ENCODE measurements at places on chromosomes 2 and 18.

- DNase-seq: no peak
Observed at GRCh38 chr2:236646441-236646840, 76.8 kb downstream of the ACKR3 start.

DNA sequence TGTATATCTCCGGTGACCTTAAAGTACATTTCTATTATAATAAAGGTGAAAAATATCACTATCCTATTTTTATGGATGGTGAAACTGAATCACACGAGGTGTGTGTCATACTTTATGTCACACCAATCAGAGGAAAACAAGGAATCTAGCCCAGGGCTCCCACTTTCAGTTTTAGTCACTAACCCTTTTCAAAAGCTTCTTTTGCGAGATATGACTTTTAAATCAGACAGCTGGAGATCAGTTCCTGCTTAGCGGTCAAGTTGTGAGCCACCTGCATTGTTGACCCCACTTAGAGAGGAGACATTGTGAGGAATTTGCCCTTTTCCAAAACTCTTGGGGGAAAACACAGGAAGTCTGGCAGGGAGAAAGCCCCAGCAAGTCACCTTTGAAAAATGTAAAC, 70.5 kb downstream of the CPS1 start:
- no peak for DNase-seq

DNA sequence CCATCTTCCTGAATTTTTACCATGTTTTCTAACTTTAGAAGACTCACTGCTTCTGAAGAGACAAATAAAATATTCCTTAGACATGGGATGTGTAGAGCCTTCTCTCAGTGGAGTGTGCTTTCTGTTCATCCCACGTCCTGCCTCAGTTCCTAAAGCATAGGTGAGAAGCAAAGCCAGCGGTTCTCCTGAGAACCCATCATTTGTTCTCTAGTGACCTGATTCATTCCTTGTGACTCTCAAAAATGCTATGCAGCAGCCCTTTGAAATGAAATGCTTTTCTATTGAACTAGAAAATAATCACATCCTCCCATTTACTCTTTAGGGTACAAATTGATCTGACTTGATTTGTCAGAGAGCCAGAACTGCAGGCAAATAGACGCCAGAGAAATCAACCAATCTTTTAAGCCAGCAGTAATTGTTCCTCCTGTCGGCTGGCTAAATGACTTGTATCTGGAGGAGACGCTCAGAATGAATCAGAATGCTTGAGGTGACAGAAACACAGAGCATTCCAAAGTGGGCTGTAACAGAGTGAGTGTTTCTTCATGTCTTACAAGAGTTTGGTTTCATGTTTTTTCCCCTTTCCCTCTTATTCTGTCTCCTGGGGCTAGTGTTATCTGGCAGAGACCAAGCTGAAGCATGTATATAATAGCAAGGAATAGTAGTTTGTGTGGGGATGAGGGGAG, 81.3 kb upstream of the TMEM178A start:
- no peak for DNase-seq

- DNase-seq: no peak
Observed at GRCh38 chr2:190182071-190182524, 119.6 kb upstream of the MSTN start.

GRCh38 chr2:222358876-222359275, 60.1 kb upstream of the PAX3 start:
- peak; percentile 75 for DNase-seq

- DNase-seq: no peak
Observed at GRCh38 chr2:237304763-237305514, 109.0 kb downstream of the COL6A3 start.

DNA sequence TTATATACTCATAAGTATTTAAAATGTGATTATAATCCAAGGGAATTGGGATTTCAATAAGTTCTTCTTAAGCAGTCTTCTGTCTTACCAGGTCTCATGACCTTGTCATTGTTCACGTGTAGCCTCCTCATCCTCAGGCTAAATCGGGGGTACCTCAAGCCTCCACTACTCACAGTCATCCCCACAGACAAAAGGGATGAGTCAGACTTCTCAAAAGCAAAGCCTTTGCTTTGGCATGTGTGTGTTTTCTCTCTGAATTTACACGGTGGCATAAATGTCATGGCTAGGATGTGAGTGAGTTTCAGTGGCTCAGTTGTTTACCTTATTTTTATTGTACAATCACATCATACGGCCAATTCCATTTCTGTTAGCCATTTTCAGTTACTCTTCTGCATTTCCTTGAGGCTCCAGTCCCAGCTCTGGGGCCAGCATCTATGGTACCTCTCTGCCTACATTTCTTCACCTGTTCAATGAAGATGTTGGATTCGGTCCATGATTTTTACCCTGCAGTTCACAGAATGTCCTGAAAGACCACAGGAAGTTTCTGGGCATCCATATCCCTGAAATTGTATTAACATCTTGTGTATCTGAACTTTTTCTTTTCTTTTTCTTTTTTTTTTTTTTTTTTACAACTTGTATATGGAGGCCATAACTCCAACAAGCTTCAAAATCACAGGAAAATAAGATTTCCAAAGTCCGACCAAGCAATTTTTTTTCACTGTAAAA, 195.3 kb downstream of the FHOD3 start:
- no peak for DNase-seq

DNA sequence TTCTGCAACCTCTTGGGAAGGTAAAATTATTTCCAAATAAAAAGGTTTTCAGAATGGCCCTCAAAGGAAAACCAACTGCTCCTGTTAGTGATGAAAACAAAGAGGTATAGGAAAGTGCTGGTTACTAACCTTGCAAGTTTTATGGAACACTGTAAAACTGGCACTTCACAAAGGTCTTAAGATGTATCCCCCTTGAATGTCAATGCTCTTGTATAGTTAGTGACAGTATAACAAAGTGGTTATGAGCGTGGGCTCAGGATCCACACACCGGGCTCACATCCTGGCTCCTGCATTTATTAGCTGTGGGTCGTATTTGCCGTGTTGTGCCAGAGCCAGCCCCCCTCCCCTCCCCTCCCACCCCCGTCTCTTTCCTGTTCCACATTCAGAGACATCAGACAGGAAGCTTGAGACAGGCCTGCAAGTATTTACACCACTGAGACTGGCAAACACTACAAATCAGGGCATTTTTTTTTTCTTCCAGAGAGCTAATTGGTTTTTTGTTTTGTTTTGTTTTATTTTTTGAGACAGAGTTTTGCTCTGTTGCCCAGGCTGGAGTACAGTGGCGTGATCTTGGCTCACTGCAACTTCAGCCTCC, 9.2 kb upstream of the DNPEP start:
- DNase-seq: peak; percentile 13

- no peak for DNase-seq
Observed at GRCh38 chr2:142841788-142842187, 35.7 kb upstream of the KYNU start.

DNA sequence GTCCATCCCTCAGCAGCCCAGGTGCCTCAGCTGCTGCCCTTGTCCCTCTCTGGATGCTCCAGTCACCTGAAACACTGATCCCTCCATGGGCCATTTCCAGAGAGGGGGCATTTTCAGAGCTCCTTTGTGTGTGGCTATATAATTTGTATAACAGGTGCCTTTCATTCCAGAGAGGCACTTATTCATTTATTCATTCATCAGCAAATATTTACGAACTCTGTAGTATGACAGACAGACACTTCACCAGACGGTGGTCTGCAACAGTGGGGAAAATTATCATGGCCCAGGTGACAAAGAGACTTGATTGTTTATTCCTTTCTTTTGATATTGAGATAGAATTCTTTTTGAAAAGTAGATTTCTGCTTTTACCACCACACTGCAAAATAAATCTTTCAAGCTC, 361.7 kb downstream of the TMEM182 start:
- DNase-seq: no peak

- no peak for DNase-seq
Observed at GRCh38 chr2:53231908-53232307, 535.7 kb upstream of the CHAC2 start.

Measured in inflammatory macrophage treated with lipopolysaccharide for 1 hour (primary cell).